ENCODE measurements at places on chromosomes 5 and 9.

DNA sequence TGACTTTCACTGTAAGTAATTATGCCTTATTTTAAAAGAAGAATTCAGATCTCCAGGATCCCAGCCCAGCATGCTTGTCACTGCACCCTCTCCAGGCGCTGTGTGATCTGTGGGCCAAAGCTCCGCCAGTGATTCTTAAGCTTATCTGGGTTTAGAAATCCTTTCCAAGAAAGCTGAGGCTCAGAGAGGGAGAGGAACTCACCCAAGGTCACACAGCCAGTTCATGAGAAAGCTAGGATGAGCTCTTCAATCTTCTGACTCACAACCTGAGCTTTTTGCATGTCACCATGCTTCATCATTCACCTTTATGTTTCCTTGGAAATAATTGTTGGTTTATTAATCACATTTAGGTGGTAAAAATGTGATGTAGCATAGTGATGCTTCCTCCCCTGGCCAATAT is 136.6 kb upstream of the HAND1 start:
- DNase-seq = no peak

GRCh38 chr9:116658265-116658664 is 28.8 kb upstream of the TRIM32 start:
- no peak for DNase-seq

- DNase-seq = no peak
Observed at GRCh38 chr5:53052499-53052898, 57.1 kb downstream of the MOCS2 start.

- DNase-seq = no peak
Observed at GRCh38 chr5:172853355-172853975, 19.4 kb downstream of the ERGIC1 start.

- no peak for DNase-seq
Observed at GRCh38 chr5:39024884-39025283, 49.3 kb downstream of the RICTOR start.

DNA sequence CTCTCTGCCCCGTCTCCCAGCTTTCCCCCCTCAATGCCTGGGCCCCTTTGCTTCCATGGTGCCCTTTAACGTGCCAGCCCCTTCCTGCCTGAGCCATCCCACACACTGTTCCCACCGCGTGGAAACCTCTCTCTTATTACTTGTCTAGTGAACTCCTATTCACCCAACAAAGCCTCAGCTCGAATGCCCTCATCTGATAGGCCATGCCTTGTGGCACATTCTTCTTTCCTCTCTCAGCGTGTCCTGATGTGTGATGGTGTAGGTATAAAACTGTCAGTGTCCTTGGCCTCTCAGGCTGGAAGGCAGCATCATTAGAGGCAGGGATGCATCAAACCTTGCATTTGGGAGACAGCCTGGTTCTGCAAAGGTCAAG is 152.3 kb downstream of the OLFM1 start:
- no peak for DNase-seq

- no peak for DNase-seq
Observed at GRCh38 chr5:150082374-150082773, 4.0 kb downstream of the CSF1R start.

GRCh38 chr5:168269937-168270330 is 21.5 kb upstream of the WWC1 start:
- no peak for DNase-seq

- DNase-seq = no peak
Observed at GRCh38 chr9:134569626-134570025, 72.0 kb upstream of the COL5A1 start.

- no peak for DNase-seq
Observed at GRCh38 chr5:95715799-95716461, 15.2 kb upstream of the RHOBTB3 start.

DNA sequence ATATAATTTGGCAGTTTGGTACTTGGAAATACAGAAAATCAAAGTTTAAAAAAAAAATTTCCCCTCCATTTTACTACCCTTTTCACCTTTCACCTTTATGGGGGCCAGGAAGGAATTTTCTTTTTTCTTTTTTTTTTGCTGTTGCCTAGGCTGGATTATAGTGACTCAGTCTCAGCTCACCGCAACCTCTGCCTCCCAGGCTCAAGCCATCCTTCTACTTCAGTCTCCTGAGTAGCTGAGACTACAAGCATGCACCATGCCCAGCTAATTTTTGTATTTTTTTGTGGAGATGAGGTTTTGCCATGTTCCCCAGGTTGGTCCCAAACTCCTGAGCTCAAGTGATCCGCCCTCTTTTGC is 9.1 kb downstream of the CHMP5 start:
- no peak for DNase-seq

DNA sequence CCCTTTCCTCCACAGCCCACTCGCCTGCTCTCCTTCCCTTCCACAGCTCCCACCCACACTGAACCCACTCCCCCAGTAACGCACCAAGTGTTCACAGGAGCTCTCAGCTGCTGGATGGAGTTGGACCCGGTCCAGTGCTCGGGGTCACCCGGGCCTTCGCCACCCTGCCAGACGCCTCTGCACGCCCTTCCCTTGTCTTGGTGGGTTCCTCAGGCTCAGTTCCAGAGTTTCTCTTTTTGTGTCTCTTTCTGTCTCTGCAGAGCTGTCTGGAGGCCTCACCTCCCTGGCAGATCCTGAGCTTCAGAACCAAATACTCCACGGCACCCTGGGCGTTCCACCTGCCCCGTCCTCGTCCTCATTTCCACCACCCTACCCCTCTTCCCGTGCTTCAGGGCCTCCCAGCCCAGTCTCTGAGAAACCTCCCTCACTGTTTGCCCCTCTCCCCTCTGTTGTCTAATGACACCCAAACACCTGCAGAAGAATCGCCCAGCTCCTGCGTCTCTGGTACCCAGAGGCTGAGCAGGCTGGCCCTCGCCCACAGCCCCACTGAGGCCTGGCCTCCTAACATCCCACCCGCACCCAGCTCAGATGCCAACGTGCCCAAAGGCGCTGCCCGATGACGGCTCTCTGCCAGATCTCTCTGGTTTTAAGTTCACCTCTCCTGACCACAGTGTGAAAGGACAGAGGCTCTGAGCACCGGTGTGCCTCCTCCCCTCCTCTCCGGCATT is 74.3 kb downstream of the COL23A1 start:
- DNase-seq = no peak

- DNase-seq = no peak
Observed at GRCh38 chr5:150052956-150053712, 33.2 kb downstream of the CSF1R start.

- no peak for DNase-seq
Observed at GRCh38 chr9:26524267-26524666, 368.3 kb downstream of the CAAP1 start.

DNA sequence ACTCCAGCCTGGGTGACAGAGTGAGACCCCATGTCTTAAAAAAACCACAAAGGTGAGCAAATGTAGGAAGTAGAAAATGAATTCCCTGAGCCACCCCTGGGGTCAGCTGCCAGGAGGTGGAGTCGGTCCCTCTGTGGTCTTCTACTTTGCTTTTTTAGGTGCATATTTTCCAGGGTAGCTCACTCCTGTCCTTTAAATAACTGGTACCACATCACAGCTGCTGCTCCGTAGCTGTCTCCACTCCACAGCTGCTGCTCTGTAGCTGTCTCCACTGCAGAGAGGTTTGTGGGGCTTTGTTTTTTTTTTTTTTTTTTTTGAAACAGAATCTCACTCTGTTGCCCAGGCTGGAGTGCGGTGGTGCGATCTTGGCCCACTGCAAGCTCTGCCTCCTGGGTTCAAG is 8.9 kb downstream of the WDR5 start:
- no peak for DNase-seq

GRCh38 chr5:91382530-91383026 is 539 bp downstream of the ARRDC3 start:
- no peak for DNase-seq

- no peak for DNase-seq
Observed at GRCh38 chr9:115015018-115015635, 84.7 kb upstream of the TNFSF8 start.

DNA sequence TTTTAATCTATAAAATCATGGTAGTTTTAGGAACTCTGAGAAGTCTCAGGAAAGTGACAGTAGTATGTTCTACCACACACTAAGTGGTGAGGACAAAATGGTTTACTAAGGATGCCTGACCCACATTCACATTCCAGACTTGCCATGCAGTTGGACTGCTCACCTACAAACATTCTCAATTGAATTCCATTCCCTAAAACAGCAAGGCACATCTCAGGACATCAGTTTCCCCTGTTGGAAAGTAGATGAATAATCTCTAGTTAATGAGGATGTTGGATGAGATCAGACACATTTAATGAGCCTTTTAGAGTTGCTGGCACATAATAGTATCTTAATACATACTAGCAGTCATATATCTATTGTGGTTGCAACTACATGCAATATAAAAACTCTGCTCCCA is 76.6 kb downstream of the ZNF618 start:
- no peak for DNase-seq

- no peak for DNase-seq
Observed at GRCh38 chr9:132672413-132672690, 2.1 kb downstream of the GTF3C4 start.

DNA sequence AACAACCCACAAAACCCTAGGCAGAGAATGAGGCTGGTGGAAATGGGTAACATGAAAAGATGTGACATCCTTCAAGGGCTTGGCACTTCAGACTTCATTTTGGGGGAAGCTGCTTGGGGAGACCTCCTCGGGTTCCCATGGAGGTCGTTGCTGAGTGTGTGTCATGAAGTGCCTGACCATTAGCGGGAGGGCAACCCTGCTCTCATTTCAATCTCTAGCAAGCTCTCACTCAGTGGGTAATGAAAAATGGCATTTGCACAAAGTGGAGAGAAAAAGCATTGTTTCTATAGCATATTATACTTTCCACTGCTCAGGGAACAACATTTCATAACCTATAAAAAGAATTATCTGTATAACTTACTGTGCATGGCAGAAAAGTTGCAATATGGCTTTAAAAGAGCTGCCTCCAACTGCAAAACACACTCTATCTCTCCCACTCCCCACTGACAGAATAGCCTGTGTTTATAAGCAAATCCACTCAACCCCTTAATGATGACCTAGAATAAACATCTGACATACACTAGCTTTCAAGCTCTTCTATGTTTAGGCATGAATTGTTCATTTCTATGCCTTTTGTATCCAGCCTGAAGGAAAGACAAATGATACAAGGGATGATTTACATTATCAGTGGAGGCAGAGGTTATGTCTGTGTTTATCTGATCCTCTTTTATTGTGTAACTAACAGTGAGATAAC is 357.2 kb downstream of the ZSWIM6 start:
- DNase-seq = no peak

Measured in GM19239 (cell line).